ENCODE measurements at places on chromosomes 16 and 17.

- peak; percentile 54 for DNase-seq
These were observed 2.1 kb upstream of the GPRC5C start for GRCh38 chr17:74429604-74430384.

GRCh38 chr16:72195609-72196008 is 23.7 kb upstream of the PMFBP1 start:
- DNase-seq: no peak

GRCh38 chr16:77993111-77993985 is 29.0 kb upstream of the CLEC3A start:
- no peak for DNase-seq

- no peak for DNase-seq
These were observed 38.6 kb downstream of the HS3ST4 start for GRCh38 chr16:25730396-25730795.

DNA sequence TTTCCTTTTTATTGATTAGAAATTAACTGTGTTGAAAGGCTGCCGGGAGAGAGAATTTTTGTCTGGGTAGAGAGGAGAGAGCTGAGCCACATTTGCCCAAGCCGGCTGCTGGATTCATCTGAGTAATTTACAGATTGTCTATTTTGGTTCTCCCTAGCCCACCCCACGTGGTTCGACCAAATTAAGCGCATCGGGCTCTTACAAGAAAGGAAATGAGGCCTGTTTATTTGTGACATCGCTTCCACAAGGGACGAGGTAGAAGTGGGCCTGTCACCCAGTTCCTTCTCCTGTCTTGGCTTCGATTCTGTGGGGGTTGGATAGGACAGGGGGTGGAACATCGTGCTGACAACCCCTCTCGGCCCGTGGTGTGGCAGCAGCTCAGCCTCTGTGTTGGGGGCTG is 42.9 kb downstream of the SYT17 start:
- no peak for DNase-seq

DNA sequence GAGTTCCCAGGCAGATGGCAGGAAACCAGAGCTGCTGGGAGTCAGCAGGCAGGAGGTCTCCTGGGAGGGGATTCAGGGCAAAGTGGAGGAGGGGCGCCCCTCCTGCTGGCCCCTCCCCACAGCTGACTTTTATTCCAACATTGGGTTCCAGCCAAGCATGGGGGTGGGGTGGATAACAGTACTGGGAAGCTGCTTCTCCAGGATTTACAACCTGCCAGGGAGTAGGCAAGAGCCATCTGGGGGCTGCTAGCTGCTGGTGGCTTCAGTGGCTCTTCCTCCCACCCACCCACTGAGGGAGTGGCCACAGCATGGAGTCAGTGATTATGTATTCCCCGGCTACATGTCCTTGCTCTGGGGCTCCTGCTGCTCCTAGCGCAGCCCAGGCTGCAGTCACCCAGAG is 36.8 kb downstream of the TMEM132E start:
- peak; percentile 70 for DNase-seq

- DNase-seq: no peak
These were observed at the start of gene FOXC2 for GRCh38 chr16:86566601-86566965. FOXC2 (plus strand) TSS chr16:86566829; CDS start chr16:86567336, 507 bp downstream.

GRCh38 chr17:44069974-44070454 is 521 bp upstream of the G6PC3 start:
- DNase-seq: no peak

DNA sequence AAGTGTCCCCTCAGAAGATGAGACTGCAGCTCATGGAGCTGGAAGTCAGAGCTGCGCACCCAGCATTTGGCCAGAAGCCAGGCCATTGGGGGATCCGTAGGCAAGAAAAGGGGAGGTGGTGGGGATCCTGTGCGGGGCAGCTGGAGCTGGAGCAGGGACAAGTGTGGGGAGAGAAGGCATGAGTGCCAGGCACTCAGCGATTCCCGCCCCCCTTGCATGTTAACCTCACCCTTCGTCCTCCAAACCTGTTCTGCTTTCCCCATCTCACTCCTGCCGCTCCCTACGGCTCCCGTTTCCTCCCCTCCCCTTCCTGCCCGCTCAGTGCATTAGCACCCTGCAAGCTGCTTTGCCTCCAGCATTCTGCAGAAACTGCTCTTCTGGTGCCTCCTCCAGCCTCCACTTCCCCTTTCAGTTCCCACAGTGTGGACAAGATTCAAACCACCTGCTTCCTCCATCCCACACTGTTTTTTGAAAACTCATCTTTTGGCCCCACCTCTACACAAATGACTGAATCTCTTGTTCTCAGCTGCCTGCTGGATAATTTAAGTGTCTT is 5.6 kb downstream of the ALOX15 start:
- DNase-seq: no peak

DNA sequence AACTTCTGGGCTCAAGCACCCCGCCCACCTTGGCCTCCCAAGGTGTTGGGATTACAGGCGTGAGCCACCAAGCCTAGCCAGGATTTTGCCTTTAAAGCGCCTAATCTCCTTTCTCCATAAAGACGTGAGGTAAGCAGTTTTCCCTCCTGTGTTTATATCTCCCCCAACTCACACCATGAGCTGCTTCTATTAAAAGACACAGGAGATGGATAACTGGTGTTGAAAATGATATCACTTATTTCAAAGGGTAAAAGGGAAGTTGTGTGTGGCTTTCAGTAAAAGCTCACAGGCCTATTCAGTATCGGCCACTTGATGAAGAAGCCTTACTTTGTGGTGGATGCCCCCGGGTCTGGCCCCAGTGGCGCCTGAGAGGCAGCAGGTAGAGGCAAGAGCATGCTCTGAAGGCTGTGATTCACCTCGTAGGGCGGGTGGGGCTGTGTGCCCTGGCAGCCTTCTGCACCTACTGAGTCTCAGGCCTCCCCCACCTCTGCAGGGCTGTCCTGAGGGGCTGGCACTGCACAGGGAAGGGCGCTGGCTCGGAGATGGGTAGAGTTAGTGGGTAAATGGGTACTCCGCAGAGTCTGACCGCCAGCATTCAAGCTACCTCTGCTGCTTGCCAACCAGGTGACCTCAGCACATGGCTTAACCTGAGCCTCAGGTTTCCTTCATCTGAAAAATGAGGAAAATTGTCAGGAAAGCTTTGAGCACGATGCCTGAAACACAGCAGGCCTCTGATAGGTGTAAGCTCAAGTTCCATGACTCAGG is 146.8 kb downstream of the CLEC16A start:
- DNase-seq: no peak

DNA sequence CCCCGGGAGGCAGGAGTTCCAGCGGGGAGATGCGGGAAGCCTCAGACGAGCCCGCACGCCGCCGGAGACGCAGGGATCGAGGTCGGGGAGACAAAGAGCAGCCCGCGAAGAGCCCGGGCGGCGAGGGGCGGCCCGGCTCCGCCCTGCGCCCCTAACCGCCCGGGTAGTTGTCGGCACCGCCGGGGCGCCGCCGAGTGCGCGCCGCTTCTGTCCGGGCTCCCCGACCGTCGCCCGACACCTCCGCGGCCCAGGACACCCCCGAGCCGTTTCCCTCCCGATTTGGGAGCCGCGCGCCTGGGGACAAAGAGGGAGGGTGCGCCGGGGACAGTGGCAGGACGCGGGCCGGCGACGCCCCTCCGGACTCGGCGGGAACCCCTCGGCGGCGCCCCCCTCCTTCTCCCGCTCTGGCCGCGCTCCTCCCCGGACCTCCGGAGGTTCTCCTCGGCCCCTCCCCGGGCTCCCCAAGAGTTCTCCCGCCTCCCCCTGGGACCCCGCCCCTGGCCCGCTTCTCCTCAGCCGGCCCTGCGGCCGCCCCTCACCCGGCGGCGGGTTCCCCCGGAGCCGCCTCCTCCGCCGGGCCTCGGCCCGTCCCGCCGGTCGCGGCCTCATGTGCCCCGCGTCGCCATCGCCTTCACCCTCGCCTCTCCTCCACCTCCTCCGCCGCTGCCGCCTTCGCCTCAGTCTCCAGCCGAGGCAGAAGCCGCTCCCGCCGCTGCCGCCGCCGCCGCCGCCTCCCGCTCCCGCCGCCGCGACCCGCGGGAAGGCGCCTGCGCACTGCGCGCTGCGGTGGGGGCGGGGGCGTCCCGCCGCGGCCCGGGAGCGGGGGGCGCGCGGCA is at the start of gene GJC1:
Gene GJC1 (minus strand): TSS at position 765 of the 836 bp plus-strand sequence. CDS start 24,470 bp downstream, outside the sequence.
- no peak for DNase-seq

DNA sequence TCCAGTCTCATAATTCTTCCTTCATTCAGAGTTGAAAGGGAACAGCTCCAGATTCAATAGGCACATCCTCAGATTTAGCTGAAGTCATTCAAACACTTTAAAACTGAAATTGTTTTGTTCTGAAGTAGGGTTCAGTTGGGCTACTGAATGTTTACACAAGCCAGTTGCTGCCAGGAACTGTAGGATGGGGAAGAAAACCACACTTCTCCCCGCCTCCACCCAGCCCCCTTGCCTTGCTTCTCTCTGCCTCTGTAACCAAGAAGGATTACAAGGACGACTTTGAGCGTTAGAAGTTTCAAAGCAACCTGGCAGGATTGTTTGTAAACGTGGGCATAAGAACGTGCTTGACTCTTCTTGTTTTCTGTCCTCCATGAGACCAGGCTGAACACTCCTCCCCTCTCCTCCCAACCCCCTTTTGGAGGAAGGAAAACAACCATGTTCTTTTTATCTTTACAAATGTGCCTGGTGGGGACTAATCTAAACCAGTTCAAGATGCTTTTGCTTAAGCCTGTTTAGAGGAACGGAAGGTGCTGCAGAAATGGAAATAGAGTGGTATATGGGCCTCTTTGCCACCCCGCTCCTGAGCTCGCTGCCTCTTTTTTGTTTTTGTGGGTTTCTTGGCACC is 287.9 kb downstream of the FTO start:
- DNase-seq: peak; percentile 36

- DNase-seq: no peak
These were observed 608 bp upstream of the COX10 start for GRCh38 chr17:14068542-14069250.

DNA sequence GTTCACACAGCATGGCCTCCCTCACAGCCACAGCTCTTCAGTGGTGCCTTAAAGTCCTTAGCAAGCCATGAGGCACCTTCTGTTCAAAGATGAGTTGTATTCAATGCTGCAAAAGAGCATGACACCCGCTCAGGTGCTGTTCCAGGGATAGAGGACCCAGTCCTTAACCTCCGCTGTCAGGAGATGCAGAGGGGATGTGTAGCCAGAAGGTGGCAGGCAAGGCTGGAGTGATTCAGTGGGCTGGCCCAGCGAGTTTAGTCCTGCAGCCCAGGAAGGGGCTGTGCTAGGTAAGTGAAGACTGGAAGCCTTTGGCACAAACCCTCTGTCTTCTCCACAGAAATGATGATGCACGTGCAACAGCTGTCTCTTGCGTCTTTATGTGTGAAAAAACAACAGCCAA is 25.0 kb upstream of the ADAM11 start:
- DNase-seq: no peak

GRCh38 chr17:71905376-71906031 is 215.3 kb upstream of the SOX9 start:
- no peak for DNase-seq

- no peak for DNase-seq
These were observed 13.6 kb downstream of the ZC3H7A start for GRCh38 chr16:11783319-11784037.

- DNase-seq: no peak
These were observed 14.6 kb downstream of the RECQL5 start for GRCh38 chr17:75652341-75652740.

- DNase-seq: no peak
These were observed 166.7 kb downstream of the CPPED1 start for GRCh38 chr16:12637002-12637401.

DNA sequence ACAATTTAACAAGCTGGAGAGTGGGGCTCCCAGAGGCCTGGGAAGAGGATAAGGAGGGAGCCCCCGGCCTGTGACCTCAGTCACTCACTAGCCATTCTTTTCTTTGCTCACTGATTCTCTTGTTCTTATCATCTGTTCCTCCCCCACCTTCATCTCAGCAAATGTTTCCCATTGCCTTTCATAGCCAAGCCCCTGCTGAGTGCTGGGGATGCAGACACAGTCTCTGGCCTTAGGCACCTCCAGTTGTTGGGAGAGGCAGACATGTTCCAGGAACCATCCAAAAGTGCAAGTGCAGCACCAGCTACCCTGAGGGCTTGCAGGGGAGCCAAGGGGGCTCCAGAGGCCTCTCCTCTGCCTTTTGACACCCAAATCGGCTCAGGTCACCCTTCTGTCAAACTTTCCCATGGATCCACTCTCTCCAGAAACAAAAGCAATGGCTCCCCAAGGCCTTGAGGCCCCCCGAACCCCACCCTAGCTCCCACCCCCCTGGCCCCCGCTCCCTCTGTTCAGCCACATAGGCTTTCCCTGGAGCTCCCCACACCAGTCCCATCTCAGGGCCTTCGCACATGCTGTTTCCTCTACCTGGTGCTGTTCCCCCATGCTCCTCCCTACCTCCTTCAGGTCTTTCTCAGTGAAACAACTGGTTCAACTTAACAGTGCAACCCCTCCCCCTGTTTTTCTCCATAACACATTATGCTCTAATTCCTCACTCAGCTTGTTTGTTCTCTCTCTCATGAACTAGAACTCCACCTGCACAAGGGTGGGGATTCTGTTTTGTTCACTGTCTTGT is 14.9 kb upstream of the KCNJ12 start:
- DNase-seq: no peak

DNA sequence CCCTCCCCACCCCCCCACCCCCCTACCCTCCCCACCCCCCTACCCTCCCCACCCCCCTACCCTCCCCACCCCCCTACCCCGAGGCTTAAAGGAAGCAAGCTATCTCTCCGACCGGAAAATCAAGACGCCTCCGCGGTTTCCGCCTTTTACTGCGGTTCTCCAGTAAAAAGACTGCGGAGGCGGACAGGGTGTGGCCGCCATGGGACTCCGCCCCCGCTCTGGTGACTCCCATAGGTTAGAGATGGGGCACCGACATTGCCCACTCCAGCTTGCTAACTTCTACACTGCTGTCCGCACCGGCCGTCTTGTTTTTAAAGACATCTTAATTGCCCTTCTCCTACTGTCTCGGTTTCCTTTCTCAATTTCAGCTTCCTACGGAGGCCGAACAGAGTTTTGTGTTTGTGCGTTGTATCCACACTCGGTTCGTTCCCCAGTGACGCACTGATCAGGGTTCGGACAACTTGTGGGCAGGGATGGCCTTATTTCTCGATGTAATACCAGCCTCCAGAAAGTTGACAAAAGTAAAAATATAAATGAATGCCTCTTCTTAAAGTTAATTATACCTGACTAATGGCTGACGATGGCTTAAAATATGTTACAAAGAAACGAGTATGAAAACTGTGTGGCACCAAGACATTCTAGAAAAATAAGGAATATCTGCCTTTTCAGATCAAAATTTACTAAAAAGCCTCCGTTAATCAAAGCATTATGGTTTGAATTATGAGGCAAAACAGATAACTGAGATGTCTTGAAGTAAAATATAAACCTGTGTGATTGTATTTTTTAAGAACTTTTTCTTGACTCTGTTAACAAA is 1.1 kb upstream of the ZNF200 start:
- no peak for DNase-seq

DNA sequence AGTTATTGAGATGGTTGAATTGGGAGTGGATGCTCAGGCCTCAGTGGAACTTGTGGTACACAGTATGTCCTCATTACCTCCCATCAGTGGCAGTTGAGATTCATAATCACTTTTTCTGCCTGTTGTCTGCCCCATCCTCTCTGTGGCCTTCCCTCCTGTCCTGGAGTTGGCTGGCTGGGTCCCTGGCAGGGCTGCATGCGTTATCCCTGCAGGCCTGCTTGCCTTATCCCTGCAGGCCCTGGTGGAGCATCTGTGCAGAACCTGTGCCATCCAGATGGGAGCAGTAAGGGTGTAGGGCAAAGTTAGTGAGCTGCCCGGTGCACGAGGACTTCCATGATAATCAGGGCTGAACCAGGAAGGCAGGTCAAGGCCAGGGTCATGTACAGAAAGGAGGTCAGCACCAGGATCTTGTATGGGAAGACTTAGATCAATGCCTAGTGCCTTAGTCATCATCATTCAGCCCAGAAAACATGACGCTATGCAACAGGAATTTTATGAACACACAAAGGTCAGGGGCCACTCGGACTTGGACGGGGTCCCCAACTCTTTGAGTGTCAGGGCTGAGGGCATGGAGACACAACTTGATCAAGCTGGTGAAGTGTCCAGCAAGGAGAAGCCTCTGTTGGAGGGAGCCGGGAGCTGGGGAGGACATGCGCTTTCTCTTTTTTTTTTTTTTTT is 47.2 kb downstream of the ABCC1 start:
- DNase-seq: no peak
